Smooth muscle cell of trachea (primary cell): ENCODE measurements at places on chromosomes 16 and 17. TPM values are rescaled to one million over a fixed set of nuclear protein-coding genes. Genes with fewer than 3 reads are reported as not detected.

KRT25 gene
- not detected in 2 replicates for total RNA-seq

RNF167 gene
- 24.0 and 30.8 TPM in 2 replicates for total RNA-seq

TBX6 gene
- total RNA-seq = under 0.01 and 0.33 TPM in 2 replicates

TBC1D3B gene
- total RNA-seq = 1.5 and 3.6 TPM in 2 replicates

VTN gene
- total RNA-seq = 0.33 TPM in 1 of 2 replicates, not detected in the other

RNF222 gene
- total RNA-seq = not detected in 2 replicates

TMUB2 gene
- 33.2 and 43.3 TPM in 2 replicates for total RNA-seq

HBA1 gene
- not detected in 2 replicates for total RNA-seq

ARL4D gene
- 19.6 and 27.0 TPM in 2 replicates for total RNA-seq

ABCC11 gene
- 0.33 and 0.44 TPM in 2 replicates for total RNA-seq

CORO6 gene
- total RNA-seq = 12.1 and 21.3 TPM in 2 replicates

LAT gene
- total RNA-seq = 0.99 and 1.5 TPM in 2 replicates

CCL16 gene
- total RNA-seq = not detected in 2 replicates
